Foreskin fibroblast (primary cell): ENCODE measurements at places on chromosomes 7 and 10.

GRCh38 chr10:99806091-99806490 is 23.7 kb downstream of the ABCC2 start:
- no peak for DNase-seq

DNA sequence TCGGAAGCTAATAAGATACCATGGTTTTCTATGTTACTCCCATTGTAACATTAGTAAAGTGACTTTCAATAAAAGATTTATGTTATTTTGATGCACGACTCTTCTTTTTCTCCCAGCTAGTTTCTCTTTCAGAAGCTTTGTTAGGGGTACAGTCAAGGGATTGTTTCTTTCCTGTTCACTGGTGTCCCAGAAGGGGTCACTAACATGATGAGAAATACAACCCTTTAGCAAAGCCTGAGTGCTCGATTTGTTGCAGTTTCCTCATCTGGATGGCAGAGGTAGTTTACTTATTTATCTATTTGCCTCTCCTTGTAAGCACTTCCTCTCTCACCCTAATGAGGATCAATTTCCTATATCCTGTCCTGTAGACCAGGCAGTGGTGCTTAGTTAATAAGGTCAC is 17.0 kb downstream of the SRI start:
- DNase-seq = no peak

DNA sequence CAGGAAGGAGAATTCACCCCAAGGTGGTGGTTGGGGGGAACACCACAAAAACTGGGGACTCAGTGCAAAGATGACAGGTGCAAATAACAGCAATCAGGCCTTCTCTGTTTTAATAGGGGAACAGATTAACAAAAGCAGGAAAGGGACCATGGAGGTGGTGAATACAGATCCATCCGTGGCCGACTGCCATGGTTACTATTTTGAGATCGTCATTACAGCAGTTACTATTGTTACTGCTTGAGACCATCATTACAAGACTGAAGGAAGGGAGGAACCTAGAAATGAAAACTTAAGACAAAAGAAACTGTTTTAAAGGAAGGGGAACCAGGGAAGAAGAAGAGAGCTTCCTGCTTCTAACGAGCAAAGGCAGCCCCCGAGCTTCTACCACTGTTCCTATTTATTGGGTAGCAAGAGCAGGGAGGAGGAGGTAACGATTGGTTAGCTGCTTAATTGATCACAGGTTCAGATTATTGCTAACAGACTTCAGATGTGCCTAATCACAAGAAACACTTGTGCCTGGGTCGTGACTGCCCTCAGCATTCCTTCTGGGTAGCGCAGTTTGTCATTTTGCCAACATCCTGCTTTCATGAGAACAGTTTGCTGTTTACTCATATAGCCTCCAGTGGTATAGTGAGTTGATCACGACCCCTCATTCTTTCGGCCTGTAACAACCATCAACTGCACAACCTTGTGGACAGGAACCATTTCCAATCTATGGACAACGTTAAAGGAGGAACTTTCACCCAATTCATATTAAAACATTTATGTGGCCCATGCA is 216.3 kb downstream of the CHCHD3 start:
- DNase-seq = peak; percentile 97

DNA sequence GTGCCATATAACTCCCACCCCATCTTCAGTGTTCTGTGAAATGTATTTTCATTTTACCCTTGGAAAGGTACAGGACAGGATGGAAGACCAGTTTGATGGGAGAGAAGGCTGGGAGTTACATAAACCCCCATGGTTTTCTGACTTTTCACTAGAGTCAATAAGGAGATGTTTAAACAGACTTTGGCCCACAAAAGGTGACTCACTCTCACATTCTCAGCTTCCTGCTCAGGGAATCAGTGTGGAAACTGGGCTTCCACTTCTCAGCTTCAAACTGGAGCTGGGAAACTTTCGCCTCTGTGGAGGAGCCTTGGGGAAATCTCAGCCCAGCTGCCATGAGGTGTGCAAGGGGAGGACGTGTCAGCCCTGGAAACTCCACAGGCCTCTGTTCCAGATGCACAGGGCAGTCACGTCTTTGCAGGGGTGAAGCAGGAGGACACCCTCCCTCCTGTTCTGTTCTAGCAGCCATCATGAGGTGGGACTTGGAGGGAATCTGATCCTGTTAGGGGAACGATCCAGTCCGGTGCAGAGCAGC is 560.5 kb upstream of the GALNT17 start:
- peak; percentile 4 for DNase-seq

DNA sequence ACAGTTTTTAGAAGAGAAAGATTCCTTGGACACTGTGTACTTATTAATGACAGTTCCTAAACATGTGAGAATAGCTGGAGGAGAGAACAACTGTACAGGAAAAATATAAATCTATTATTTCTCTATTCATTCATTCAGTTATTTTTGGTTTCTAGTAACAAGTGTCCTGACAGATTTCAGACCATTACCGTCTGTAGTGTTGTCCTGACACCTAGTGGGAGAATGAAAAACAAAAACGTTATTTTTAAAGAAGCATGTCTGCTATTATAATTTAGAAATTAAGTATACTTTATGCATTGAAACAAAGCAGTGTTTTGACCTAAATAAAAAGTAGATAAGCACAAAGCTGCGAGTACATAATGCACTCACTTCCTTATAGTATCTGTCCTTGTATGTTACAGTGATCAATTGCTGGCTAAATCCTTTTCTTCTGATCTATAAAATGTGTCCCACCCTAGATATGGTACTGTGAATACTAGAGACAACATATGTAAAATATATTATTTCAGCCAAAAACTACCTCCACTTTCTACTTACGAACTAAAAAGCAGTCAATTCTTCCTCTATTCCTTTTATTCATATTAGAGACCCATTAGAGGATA is 575.6 kb downstream of the ARL4A start:
- DNase-seq = peak; percentile 66

DNA sequence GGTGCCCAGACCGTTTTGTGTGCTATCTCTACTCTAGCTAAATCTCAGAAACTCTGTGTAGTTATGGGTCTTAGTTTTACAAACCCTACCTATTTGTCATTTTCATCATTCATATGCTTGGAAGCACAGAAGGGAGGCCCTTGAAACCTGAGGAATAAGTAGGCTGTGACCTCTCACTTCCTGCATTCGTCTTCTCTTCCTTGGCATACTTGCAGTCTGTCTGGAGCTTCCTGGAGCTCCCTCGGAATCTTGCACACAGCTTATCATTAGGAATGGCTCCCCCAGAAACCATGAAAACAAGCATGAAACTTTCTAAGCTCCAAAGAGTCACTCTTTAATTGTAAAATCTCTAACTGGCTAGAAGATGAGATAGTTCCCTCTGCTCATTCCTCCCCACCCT is 376.9 kb upstream of the MYO3A start:
- no peak for DNase-seq

GRCh38 chr7:79420464-79420863 is 33.0 kb downstream of the MAGI2 start:
- DNase-seq = peak; percentile 96
